ENCODE measurements at places on chromosomes 4 and X.

GRCh38 chr4:141016117-141016798 is 117.0 kb downstream of the RNF150 start:
- no peak for DNase-seq

- peak; percentile 84 for DNase-seq
Measured at GRCh38 chr4:150078041-150078578, at the start of gene DCLK2. Gene DCLK2 (plus strand): TSS chr4:150078445. CDS start chr4:150079028, 583 bp downstream.

- peak; percentile 48 for DNase-seq
Measured at GRCh38 chrX:116317409-116317808, 119.0 kb upstream of the SLC6A14 start.

GRCh38 chrX:11397680-11398079 is 104.5 kb downstream of the AMELX start:
- DNase-seq = no peak

- DNase-seq = no peak
Measured at GRCh38 chr4:61520166-61520565, 320.0 kb downstream of the ADGRL3 start.

GRCh38 chr4:150090836-150091235 is 12.6 kb downstream of the DCLK2 start:
- DNase-seq = peak; percentile 21

DNA sequence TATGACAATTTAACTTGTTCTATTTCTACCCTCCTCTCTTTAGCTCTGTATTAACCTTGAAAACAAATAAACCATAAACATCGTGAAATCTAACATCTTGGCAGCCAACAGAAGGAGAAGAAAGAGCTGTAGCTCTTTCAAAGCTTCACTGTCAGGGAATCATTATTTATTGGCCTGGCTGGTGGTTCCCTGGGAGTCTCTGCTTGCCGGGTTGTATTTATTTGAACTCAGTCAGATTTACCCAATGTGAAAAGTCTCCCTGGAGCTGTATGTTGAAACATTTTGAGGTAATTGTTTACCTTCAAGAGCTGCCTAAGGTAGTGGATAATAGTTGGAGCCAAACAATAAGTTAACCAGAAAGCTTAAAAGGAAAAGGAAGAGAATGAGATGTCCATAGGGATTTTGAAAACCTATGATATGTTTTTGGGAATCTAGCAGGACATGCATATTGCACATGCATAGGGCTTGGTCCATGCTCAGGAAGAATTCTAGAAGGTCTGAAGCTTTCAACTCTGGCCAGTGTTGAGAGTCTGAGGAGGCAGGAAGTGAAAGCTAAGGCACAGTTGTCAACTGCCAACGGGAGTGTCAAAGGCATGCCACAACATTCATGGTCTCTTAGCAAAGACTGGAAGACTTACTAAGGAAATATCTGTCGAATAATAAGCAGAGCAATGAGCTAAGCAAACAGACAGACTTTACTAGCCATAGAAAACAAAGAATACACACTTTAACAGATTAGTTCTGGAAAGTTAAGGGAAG is 621.6 kb downstream of the PCDH7 start:
- DNase-seq = no peak

DNA sequence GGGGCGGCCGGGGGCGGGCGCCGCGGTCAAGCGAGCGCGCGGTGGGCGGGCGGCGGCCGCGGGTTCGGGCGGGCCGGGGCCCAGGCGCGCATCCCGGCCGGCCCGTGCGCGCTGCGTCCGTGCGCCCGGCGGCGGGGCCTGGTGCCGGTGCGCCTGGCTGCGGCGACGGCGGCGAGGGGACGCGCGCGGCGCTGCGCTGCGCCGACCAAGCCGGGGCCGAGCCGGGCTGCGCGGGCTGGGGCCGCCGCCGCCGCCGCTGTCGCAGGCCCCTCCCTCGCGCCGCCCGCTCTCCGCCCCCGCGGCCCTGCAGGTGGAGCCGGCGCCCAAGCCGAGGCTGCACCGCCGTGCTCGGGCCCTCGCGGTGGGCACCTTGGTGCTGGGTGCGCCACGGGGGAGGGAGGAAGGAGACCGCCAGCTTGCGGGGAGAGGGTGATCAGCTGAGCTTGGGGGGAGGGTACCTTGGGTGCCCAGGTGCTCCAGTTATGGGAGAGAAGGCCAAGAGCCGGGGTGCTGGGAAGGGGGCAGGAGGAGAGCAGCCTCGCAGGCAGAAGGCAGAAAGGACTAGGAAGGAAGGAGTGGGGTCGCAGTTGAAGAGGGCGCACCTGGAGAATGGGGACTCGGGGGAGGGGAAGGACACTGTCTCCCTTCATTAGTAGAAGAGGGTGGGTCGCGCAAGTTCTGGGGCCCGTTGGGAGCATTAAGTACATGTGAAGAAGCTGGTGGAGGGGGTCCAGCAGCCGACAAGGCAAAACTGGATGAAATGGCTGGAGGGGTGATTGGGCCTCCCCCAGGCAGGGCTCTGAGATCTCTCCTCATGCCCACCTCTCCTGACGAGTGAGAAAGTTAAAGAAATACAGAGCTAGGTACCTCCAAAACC is at the start of gene PPP2R2C:
Gene PPP2R2C (minus strand): TSS at position 228 of the 877 bp plus-strand sequence. CDS start 385 bp downstream, outside the sequence.
- DNase-seq = no peak

DNA sequence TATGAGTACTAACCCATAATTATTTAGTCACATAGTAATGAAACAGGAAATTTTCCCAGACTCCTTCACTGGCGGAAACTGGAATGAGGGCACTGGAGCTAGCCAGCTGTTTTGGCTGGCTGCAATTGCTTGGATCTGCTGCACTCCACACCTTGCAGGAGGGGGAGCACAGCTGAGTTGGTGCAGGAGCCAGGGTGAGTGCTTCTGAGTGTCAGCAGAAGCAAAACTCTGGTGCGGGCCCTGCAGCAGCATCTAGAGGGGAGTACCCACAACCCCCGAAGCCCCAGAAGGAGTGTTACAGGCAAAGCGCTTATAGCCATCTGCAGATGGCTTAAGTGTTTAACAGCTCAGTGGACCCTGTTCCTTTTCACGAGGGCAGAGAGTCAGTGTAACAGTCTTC is 96.1 kb downstream of the RPA4 start:
- no peak for DNase-seq

GRCh38 chrX:65536291-65536690 is 1.7 kb upstream of the LAS1L start:
- DNase-seq = no peak

- peak; percentile 90 for DNase-seq
Measured at GRCh38 chr4:2292646-2293108, 30.8 kb upstream of the MXD4 start.
